Esophagus squamous epithelium (tissue), 5 donors: ENCODE measurements at places on chromosomes 12 and 14.
A peak's percentile ranks its signal among the peaks of the same experiment; 100 is the strongest.

DNA sequence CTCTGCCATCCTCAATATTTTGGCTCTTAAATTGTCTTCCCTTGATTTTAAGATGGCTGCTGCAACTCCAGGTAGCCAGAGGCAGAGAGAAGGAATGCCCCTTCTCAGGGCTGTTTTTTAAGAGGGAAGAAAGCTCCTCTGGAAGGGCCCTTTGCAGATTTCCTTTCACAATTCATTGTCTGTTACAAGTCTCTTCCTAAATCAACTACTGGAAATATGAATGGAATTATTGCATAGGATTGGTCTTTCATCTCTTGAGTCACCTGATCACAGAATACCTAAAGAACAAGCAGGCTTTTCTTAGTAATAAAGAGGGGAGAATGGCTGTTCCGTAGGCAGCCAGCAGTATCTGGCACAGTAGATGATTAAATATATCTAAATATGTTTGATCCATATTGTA is 118.5 kb downstream of the ANO6 start:
- no peak for DNase-seq

DNA sequence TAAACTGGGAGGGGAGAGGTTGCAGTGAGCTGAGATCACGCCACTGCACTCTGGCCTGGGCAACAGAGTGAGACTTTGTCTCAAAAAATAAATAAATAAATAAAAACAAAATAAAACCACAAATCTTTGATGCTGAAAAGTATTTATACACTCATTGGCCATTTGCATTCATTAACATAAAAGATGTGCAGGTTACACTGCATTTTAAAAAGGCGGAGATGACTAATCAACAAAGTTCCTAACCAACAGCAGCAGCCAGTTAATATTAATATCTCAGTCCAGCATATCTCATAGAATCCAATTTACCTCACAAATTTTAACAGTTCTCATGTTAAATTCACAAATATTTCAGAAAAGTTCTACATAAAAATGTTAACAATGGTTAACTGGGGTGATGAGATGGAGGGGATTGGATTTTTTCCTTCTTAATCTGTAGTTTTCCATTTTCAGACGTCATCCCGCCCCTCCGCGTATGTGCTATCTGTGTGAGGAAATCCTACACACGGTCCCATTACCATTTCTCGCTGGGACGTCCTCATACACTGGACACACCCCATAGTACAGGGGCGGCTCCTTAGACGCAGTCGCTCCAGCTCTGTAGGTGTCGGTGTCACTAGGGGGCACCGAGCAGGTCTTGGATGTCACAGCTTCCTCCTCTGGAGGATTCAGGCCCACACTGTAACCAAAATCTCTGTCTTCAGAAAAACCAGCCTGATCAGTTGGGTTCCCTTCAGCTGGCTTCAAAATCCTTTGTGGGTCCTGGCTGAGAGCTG is 7.3 kb downstream of the ANKLE2 start:
- no peak for DNase-seq

GRCh38 chr12:30679241-30679640 is 16.4 kb downstream of the IPO8 start:
- DNase-seq = no peak

GRCh38 chr12:46363582-46364299 is 8.8 kb downstream of the SLC38A2 start:
- DNase-seq = no peak

- no peak for DNase-seq
Observed at GRCh38 chr12:98719515-98720504, 74.7 kb downstream of the APAF1 start.

- peak; percentile 61 for DNase-seq
Observed at GRCh38 chr14:50532502-50533240, at the start of gene MAP4K5. Gene MAP4K5, minus strand, starts transcription at chr14:50532569. Its CDS starts 520 bp downstream, at chr14:50532049.
